ENCODE measurements at places on chromosomes 5 and 9.
A peak's percentile ranks its signal among the peaks of the same experiment; 100 is the strongest.

DNA sequence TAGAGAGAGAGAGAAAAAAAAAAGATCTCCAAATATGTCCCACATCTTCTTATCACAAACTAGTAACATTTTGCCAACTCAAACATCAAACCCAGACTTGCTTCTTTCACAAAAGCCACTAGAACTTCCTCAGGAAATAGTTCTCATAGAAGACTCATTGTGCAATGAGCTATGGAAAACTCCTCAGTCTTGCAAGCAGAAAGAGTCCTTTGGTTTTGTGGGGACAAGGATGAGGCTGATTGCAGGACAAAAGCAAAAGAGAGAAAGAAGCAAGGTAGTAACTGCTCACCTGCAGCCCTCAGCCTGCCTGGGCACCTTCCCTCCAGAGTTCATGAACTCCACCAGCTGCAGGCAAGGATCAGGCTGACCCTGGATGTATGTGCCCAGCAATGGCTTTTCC, 399.0 kb downstream of the IRX1 start:
- peak; percentile 53 for DNase-seq

DNA sequence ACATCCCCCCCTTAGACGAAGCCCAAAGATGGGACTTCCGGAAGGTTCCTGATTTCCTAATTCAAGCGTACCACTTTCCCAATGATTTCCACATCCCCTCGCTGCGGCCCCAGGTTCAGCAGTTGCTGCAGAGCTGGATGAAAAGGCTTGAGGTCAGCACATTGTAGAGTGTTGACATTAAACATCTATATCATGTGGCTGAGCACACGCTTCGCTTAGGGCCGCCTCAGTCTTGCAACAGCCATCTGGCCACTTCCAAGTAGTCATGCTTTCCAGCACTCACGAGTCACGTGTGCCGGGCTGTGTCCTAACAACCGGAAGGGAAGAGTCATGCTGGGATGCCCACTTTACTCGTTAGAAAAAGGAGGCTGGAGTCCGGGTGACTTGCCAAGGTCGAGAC, 340.6 kb upstream of the IRX4 start:
- DNase-seq, result no peak

GRCh38 chr5:158701406-158702177, 398.1 kb downstream of the EBF1 start:
- DNase-seq, result peak; percentile 92

- peak; percentile 33 for DNase-seq
Observed at GRCh38 chr9:116899337-116900006, 212.4 kb downstream of the TRIM32 start.

DNA sequence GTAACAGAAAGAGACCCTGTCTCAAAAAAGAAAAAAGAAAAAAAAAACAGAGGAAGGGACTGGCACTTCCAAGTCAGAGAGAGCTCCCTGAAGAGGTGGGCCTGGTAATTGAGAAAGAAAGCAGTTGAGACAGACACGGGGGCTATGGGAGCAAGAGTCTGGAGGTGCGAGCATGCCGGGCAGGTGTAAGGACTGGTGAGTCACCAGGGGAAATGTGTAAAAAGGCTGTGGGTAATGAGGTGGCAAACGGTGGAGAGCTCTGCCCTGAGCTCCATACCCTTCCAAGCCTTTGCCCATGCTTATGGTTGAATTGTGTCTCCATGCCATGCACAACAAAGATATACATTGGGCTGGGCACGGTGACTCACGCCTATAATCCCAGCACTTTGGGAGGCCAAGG, 18.0 kb upstream of the JADE2 start:
- no peak for DNase-seq

- no peak for DNase-seq
Observed at GRCh38 chr9:100167915-100168654, 69.0 kb downstream of the INVS start.

DNA sequence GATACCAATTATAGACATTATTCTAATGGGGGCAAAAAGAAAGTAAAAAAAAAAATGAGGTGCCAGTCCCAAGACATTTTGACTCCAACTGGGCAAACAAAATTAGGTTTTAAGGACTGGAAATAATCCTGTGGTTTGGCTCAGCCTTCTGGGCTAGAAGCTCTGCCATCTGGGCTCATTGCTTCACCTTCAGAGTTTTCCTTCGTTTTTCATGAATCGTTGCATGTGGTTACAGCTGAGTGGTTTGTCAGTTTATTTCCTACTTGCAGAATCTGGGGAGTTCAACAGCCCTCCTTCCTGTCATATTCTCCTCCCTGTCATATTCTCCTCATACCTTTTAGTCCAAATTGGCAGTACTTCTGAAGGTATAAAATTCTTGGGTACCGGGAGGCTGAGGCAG, 12.0 kb downstream of the UGT3A2 start:
- no peak for DNase-seq

DNA sequence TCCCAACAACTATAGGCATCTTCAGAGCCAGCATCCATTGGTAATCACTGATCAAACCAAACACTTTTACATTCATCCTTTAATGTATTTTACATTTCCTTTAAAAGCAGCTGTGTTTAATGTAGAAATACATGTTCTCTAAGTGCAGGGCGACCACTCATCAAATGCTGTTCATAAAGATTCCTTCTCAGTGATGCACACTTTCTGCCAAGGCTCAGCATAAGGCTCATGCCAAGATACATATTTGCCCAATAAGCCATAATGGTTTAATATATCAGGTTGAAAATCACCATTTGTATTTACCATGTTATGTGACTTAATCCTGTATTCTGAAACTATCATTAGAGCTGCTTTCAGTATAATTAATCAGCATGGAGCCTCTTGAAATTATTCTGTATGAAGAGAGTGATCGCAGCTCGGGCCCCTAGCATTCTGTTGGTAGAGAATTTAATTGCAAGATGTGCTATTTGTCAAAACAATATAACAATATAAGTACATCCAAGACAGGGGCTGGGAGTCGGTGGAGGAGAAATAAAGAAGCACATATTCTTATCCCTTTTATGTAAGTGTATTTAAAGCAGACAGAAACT, 267.5 kb downstream of the EBF1 start:
- DNase-seq, result peak; percentile 76

Data from fibroblast of skin of scalp (primary cell).